ENCODE measurements at places on chromosomes 2 and 18.

DNA sequence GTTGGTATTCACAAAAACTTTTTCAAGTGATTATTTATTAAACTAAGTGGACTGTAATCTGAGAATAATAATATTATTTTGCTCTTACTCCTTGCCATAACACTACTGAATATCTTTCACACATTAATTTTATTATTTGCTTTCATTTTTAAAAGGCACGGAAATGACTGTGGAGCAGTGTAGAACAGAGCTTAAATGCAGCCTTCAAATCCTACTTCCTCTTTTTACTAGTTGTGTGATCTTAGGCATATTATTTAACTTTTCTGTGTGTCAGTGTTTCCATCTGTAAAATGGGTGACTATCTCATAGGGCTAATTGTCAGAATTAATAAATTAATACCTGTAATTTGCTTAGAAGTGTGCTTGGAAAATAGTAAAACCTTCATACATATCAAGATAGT is 55.5 kb upstream of the SLC8A1 start:
- DNase-seq, result no peak

- DNase-seq, result no peak
Observed at GRCh38 chr2:136204971-136205370, 87.0 kb upstream of the CXCR4 start.

GRCh38 chr2:88010136-88010535 is 6.2 kb downstream of the RNU2-63P start:
- DNase-seq, result no peak

DNA sequence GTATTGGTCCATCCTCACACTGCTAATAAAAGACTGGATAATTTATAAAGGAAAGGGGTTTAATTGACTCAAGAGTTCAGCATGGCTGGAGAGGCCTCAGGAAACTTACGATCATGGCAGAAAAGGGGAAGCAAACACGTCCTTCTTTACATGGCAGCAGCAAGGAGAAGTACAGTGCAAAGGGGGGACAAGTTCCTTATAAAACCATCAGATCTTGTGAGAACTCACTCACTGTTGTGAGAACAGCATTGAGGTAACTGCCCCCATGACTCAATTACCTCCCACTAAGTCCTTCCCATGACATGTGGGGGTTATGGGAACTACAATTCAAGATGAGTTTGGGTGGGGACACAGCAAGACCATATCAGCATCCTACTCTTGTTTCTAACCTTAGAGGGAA is 37.0 kb downstream of the SP100 start:
- DNase-seq, result no peak

GRCh38 chr18:902229-902628 is 2.4 kb upstream of the ADCYAP1 start:
- DNase-seq, result no peak

- DNase-seq, result no peak
Observed at GRCh38 chr18:30676053-30676480, 366.5 kb downstream of the DSC3 start.

DNA sequence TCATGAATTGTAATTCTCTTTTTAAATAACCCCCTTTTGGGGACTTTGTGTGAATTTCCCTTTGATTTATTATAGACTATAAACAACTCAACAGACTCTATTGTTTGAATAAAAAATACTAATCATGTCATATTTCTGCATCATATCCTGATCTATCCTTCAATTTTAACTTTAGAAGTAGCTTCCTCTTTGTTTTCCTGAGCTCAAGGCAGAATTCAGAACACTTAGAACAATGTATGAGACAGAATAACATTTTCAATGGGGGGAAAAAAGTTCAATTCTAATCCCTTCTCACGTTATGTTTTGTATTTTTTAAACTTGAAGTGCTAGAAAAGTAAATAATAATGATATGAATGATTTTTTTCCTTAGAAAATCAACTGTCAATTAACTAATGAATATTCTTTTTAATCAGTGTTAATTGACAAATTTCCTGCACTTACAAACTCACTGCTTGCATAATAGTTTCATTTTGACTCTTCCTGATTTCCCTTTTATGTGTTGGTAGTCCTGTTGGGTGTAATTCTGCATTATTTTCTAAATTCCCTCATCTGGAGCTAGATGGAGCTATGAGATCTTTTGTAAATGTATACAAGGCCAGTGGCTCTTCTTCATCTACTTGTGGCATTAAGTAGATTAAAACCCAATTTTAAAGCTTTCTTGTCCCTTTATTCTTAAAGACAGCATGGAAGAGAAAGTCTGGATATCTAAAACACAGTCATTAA is 326.1 kb downstream of the PARD3B start:
- DNase-seq, result peak; percentile 15

- DNase-seq, result no peak
Observed at GRCh38 chr2:233656443-233656842, 15.3 kb upstream of the UGT1A9 start.

DNA sequence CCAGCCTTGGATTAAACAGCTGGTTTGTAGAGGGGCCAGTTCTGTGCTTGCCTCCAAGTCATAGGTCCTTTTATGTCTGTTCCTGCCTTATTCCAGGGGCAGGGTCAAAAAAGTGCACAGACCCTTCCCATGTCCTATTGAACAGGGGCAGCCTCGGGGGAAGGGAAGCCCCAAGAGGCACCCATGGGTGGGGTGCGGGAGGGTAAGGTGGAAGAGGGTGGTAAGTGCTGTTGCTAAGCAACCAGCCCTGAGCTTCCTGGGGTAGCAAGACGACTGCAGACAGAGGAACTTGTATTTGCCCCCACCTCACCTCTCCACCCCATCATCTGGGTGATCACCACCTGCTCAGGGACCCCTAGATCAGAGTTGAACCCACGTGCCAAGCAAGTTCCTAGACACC is 7.7 kb downstream of the DNMT3A start:
- DNase-seq, result no peak

DNA sequence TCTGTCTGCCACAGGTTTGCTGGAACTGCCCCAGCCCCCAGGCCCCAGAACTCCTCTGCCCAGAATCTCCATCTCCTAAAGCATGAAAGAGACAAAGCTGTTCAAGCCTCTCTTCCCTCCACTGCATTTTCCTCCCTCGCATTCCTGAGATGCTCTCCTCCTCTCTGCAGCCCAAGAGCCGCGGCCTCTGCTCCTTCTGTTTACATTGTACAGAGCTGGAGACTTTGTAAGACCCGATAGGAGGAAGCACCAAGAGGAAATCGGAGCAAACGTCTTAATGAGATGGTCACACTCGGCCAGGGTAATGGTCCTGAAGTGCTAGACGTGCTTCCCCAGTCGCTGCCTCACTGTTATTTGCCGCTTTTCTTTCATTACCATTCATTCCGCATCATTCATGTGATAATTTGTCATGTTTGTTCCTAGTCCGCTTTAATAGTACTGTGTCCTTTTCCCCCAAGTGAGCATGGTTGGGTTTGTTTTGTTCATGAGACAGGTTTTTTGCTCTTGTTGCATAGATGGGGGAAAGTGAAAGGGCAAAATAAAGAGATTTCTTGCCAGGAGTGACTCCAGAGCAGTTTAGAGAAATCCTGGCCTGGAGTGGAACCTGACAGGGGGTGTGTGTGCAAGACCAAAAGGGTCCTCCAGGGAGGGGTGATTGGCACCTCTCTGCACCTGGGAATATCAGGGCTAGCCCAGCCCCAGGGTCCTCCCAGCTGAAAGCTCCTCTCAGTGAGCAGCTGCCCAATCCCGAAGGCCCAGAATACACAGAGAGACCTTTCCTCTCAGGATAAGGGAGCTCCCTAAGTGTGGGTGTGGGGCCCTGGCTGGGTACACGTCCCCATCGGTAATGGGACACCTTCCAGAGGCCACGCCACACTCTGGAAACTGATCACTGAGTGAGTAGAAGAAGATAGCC is 44.9 kb upstream of the ID2 start:
- DNase-seq, result no peak

- no peak for DNase-seq
Observed at GRCh38 chr2:212364112-212364985, 174.3 kb downstream of the ERBB4 start.

- DNase-seq, result no peak
Observed at GRCh38 chr2:143085125-143085784, 44.0 kb upstream of the ARHGAP15 start.

- DNase-seq, result no peak
Observed at GRCh38 chr2:119586085-119586484, 41.8 kb downstream of the CFAP221 start.

DNA sequence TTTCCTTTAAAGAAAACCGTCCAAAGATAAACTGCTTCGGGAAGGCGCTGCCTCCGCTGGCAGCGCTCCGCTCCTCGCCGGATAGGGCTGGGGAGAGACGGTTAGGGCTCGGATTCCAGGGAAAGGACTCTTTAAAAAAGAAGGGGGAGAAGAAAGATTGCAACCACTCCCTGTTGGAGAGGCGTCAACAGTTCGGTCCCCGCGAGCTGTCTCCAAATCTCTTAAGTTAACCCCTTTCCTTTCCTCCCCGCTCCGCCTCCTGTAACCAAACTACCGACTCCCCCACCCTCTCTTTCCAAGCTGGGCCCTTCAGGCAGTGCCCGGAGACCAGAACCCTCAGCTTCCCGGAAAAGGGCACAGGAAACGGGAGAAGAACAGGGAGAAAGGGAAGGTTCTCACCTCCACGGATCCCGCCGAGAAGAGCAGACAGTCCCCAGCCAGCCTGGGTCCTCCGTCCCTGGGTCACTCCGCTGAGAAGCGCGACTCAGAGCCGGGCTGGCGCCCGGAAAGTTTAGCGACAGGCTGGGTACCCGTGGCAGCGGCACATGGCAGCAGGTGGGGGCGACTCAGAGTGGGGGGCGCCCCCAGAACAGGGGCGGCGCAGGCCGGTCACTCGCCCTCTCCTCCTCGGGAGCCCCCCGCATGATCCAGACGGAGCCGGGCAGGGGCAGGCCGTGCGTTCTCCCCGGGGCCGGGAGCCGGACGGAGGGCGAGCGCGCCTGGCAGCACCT is 675 bp downstream of the FZD5 start:
- DNase-seq, result no peak

DNA sequence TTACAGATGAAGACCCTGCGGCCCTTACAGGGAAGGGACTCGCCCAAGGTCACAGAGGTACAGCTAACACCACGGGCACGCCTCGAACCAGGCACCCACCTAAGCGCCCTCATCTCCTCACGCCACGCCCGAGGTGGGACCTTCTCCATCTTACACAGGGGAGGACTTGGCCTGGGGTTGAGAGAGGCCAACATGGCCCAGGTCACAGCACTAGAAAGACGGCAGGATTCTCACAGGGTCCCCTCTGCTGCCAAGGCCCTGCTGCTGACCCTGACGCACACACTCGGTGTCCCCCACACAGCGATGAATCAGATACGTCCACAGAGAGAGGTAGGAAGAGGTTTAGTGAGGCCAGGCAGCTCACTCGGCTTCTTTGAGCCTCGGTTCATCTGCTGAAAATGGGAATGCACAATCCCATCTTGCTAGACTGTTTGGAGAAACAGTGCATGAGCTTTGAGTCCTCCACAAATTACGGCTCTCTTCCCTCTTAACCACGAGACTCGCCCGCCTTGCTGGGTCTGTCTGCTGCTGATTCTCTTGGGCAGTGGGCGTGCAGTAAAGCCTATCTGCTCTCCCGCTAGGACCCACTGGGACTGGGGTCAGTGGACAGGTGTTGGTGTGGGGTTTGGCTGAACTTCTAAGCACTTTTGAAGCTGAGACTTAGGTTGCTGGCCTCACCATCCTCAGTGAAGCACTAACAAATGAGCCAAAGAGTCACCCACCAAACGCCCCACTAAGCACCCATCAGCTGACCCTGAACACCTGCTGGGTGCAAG is 79.2 kb downstream of the SMAD7 start:
- DNase-seq, result no peak

DNA sequence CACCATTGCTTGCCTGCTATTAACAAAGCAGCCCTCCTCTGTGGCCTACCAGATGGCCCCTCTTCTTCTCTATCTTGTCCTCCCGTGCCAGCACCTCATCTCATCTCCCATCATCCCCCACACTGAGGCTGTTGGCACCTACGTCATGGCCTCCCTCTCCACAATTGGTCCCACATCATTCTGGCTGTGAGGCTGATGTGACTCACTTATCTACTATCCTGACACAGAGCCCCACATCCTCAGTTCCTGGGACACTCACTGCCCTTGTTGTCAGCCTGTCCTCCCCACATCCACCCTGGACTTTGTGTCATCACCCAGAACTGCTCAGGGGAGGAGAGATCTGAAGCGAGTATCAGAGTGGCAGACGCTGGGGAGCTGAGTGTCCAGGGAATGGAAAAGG is 102.9 kb downstream of the MRO start:
- DNase-seq, result no peak

GRCh38 chr2:184304006-184304405 is 294.3 kb upstream of the ZNF804A start:
- no peak for DNase-seq

DNA sequence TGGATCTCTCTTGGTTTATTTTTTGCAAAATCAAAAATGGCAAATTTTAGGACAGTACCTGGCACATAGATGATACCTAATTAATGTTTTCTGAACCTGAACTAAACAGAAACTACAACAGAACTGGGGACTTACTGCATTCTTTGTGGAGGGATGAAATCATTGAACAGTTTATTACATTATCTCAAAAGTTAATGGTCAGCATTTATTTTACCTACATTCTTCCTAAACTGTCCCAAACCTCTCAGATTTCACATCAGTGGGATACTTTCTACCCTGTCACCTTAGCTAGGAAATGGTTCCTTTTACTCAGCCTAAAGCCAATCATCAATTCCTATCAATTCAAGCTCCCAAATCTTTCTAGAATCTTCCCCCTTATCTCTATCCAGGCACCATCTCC is 10.3 kb downstream of the NIF3L1 start:
- DNase-seq, result no peak

- DNase-seq, result no peak
Observed at GRCh38 chr2:208147759-208148158, 1.8 kb upstream of the CRYGB start.

GRCh38 chr2:177554365-177554764 is 161.8 kb downstream of the AGPS start:
- no peak for DNase-seq

DNA sequence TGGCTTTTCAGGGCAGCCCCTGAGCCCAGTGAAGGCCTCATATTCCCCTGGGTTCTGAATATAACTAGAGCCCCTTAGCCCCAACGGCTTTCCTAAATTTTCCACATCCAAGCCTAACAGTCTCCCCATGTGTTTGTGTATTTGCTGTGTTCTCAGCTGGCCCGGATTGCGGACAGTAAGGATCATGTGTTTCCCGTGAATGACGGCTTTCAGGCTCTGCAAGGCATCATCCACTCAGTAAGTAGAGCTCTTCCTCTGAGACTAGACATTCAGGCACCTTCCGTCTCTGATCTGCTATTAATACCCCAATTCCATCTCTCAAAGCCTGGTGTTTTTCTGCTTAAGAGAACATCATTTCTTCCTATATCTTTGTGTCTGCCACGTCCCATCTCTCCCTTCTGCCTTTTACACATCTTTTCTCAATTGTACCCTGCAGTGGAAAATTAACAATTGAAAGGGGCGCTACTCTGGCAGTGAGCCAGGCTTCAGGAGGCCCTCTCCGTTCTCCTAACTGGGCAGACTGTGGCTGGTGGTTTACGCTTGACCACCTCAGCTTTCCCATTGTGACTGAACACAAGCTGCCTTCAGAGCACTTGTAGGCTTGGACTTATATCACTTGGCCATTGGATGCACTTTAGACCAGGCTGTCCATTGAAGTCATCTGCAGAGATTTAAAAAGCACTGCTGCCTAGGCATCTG is 64.4 kb downstream of the ANTXR1 start:
- no peak for DNase-seq
